ENCODE measurements at places on chromosomes 1 and 21. TPM values are rescaled to one million over a fixed set of nuclear protein-coding genes. Genes with fewer than 3 reads are reported as not detected.

CHIA gene
- polyA plus RNA-seq = 0.10 TPM

- DNase-seq = no peak
Measured at GRCh38 chr1:203366476-203366875, 15.6 kb upstream of the FMOD start.

- DNase-seq = no peak
Measured at GRCh38 chr1:58586271-58586670, 9.2 kb upstream of the TACSTD2 start.

- DNase-seq = no peak
Measured at GRCh38 chr1:75870951-75871350, 61.3 kb downstream of the ASB17 start.

DNA sequence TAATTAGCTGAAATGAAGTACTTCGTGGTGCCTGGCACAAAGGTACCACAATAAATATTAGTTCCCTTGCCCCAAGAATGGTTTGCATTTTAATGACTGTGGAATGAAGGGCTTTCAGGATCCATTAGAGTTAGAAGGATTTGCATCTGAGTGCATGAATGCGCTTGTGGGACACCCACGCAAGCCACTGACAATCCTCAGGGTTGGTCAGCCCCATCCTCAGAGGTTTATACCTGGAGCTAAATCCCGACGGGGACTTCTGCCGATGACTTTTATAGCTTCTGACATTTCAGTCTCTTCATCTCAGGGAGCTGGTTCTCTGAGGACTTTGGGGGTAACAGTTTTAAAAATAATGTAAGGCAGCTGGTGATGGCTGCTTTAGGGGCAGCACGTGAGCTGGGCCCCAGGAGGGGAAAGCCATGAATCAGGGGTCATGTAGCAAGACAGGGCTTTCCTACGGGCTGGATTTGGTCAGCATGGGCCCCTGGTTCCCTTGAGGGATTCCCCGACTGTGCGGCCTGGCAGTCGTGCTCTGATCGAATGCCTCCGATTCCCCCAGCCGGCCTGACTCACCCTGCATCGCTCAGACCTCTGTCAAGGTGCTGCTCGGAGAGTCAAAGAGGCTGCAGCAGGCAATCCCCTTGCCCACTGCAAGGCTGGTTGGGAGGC is 20.8 kb upstream of the IL10 start:
- DNase-seq = no peak

DNA sequence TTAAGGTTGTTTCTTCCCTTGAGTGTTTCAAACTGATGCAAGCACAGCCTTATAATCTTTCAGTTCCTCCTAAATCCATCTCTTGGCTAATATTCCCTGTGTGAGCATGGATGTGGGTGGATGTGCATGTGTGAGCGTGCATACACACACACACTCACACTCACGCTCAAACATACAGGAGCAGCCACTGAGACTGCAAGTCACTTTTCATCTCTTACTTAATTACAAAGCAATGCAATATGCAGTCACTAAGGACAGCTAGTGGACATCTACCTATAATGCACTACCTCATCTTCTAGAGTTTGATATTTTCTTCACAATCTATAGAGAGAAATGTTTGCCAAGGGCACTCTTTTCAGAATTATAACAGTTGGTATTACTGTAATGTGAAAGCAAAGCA is 1.4 kb downstream of the ESRRG start:
- DNase-seq = no peak

DNA sequence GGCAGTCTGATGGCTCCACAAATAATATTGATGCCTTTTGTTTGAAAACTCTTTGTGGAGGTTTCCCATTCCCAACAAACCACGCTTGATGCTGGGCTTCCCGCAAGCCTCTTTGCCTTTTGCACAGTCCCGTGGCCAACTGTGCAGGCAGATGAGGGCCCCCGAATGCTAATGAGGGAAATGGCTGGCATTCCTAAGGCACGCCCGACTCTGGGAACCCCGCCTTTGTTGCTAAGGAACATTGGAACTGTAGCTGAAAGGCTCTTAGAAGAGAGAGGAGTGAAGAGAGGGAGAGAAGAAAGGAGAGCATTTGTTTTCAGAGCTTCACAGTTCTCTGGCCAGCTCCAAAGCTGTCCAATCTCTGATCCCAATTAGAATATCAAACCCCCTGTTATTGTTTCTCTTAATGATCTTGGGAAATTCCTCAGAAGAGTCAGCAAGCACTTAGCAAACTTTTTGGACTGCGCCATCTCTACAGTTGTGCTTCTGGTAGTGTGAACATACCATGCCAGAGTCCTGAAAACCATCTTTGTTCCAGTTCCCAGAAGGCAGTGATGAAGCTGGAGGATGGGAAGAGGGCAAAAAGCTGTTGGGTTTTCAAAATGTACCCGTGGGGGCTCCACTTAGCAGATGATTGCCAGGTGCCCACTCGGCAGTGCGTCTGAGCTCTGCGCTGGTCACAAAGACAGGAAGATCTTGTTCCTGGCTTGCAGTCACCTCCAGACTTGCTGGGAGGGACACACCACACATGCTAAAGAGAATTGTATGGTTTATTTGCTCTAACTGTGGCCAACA is 60.1 kb upstream of the CYP2J2 start:
- no peak for DNase-seq

DNA sequence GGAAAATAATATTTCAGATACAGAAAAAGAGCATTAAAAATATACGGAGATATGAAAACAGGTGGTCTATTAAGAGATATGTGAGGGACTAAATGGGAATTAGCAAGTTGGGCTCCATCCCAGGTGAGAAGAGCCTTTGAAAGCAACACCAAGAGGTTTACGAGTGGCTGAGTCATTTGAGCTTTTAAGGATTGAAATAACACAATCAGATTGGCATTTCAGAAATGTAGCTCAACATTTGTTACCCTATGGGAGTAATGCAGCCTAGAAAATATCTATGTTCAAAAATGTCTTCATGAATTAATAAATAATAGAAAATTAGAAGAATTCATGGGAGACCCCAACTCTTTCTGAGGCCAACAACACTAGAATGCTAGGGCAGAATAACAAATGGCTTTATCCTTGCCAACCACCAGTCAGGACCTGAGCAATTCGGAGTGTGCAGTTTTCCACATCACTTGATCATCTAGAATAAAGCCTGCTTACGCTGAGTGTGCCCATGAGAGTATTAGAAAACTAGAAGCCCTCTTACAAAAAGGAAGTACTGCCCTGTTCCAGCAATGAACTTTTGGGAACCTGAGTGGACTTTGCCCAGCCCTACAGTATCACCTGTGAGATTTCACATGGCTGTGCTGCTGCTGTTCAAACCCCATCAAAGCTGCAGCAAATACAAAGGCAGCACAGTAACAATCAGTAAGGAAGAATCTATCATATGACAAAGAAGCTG is 538.0 kb upstream of the CAMK1G start:
- no peak for DNase-seq

C1orf74 gene
- 1.3 TPM for polyA plus RNA-seq

GRCh38 chr1:39105061-39105840 is 79.1 kb downstream of the NDUFS5 start:
- peak; percentile 89 for DNase-seq

GRCh38 chr1:64478594-64479470 is 8.9 kb downstream of the CACHD1 start:
- no peak for DNase-seq

RIMKLA gene
- 3.4 TPM for polyA plus RNA-seq

FCRL5 gene
- 0.04 TPM for polyA plus RNA-seq

DNA sequence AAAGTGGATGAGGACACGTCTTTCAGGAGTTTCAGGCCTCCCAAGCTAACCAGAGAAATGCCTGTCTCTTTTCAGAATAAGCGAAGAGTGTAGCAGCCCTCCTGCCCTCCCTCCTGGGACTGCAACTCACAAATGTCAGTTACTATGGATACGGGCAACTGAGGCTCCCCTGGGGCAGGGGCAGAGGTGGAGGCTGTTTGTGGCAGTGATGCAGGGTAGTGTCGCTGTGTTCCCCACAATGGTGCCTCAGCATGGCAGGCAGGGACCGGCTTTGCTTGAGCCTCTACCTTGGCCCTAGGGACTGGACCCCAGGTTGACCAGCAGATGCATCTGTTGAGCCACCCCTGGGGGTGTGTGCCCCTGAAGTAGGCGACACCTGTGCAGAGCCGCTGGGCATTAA is 10.2 kb downstream of the NFASC start:
- DNase-seq = no peak

OR2L8 gene
- not detected for polyA plus RNA-seq

GRCh38 chr1:96971849-96972602 is 250.4 kb downstream of the PTBP2 start:
- no peak for DNase-seq

TCHHL1 gene
- polyA plus RNA-seq = not detected

DNA sequence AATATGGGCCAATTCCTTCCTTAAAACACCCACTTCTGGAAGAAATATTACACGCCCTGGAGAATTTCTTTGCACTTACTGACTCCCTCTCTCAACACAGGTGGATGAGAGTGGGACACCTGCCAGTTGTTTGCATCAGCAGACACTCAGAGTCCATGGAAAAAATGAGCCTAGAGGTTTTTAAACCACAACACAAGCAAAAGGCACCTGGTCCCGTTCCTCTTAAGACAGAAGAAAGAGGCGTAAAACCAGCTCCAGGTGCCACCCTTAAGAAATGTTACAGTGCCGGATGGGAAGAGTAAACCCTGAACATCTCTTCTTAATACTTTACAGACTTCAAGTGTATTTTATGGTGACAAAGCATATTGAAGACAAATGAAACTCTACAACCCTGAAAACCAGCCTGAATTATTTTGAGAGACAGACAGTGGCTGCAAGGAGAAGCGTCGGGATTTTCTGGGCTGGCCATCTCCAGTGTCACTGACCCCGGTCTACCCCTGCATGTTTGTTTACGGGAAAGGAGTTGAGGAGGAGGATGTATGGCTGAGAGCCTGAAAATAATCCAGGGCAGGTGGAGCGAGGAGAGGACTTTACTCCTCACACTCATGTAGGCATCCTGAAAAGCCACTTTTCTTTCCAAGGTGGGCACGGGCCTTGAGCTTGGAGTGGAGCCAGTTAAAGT is 7.8 kb upstream of the RIPK4 start:
- no peak for DNase-seq

PLA2G2C gene
- polyA plus RNA-seq = not detected

RNF186 gene
- not detected for polyA plus RNA-seq

DNA sequence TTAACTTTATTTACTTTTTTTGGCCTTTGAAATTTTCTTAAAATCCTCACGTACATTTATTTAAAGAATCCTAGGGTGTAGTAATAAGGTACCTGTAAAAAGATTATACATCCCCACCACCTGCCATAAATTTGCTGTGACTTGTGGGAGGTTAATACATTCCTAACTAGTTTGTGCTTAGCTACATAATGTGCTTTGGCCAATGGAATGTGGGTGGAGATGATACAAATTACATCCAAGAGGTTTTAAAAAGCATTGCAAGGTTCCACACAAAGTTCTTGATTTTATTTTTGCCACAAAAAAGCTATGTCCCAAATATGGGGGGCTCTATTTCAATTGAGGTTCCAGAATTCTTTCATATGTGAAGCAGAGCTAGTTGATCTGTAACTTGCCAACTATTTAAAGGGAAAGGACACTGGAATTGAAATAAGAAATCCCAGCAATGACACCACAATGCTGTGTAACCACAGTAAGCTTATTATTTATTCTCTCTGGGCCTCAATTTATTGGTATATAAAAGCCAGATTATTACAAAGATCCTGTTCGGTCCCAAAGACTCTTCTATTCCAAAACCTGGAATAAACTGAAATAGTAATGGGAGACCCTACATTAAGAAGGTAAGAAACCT is 15.7 kb downstream of the ASPM start:
- DNase-seq = no peak

LYPLAL1 gene
- 19.6 TPM for polyA plus RNA-seq

- DNase-seq = no peak
Measured at GRCh38 chr1:233281711-233282581, 13.6 kb downstream of the PCNX2 start.

MSH4 gene
- 0.06 TPM for polyA plus RNA-seq

DNA sequence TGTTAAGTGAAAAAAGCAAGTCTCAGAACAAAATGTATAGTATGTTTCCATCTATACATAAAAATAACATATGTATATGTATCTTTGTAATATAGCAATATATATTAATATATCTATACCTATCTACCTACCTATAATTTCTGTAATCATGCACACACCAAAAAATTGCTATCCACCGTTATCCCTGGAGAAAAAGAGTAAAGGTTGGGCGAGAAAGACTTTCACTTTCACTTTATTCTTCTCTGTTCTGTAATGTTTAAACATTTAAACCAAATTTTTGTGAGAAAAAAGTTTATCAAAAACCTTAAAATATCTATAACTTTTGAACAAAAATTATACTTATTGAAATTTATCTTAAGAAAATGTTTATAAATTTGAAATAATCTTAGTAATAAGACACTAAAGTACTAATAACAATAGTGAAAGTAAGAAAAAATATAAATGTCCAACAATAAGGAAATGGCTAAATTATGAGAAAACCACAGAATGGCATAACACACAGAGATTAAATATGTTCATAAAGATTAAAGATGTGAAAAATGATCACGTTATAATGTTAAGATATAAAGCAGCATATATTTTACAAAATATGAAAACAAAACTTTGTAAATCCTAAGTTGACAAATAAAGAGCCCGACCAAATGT is 74.0 kb upstream of the LRRC53 start:
- no peak for DNase-seq

DNA sequence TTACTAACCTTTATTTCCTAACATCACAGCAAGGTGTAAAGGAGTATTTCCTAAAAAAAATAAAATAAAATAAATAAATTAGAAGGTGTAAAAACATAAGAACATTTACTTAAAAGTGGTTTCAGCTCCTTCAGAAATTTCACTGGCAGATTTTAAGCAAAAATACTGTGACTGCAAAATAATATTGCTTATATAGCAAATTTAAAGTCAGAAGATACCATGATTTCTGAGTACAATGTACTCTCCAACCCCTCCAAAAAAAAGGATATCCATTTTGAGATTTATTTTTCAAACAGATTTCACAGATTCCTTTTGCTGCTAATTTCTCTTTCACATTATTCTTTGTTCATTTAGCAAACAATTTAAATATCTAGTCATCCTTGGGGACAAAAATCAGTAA is 18.5 kb downstream of the ANKRD13C start:
- DNase-seq = no peak

GRCh38 chr1:23664837-23665795 is 26.5 kb upstream of the RPL11 start:
- no peak for DNase-seq

CFHR3 gene
- polyA plus RNA-seq = 0.15 TPM

- DNase-seq = no peak
Measured at GRCh38 chr1:198725090-198725489, 86.2 kb downstream of the PTPRC start.

GSTM1 gene
- 39.5 TPM for polyA plus RNA-seq

- DNase-seq = no peak
Measured at GRCh38 chr1:204157962-204158361, 6.1 kb upstream of the ETNK2 start.

- DNase-seq = no peak
Measured at GRCh38 chr1:173555651-173556305, 47.1 kb downstream of the SLC9C2 start.

RGSL1 gene
- not detected for polyA plus RNA-seq

- DNase-seq = no peak
Measured at GRCh38 chr1:200211157-200211556, 183.6 kb downstream of the NR5A2 start.
